ENCODE measurements at places on chromosomes 5 and 9.

DNA sequence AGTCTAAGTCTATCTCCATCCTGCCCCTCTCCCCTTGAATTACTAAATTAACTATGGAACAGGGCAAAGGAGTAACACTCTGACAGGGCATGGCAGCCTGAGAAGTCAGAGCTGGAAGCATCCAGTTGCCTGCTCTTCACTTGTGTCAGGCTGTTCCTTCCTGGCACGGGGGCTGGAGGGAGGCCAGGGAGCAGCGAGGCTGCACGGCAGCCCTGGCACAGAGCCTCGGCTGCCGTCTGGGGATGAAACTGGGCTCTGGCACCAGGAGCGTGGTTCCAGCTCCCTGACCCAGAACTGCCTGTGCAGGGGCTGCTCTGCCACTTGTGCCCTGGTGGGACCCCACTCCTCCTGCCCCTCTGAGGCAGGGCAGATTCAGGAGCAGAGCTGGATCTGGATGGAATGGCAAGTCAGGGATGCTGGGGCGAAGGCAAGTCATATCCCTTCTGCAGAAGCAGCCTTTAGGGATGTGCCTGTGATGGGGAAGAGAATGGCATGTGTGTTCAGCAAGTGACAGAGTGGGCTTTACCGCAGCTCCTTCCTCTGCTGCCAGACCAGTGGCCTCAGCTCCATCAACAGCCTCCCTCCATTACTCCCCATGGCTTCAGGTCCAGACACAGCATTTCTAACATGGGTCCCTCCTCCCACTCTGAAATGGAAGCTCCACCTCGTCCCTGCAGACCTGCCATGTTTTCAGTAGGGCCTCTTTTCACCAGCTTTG, 42.2 kb upstream of the PDE8B start:
- DNase-seq: peak; percentile 84

- no peak for DNase-seq
Measured at GRCh38 chr5:178440181-178440580, 150.0 kb downstream of the COL23A1 start.

DNA sequence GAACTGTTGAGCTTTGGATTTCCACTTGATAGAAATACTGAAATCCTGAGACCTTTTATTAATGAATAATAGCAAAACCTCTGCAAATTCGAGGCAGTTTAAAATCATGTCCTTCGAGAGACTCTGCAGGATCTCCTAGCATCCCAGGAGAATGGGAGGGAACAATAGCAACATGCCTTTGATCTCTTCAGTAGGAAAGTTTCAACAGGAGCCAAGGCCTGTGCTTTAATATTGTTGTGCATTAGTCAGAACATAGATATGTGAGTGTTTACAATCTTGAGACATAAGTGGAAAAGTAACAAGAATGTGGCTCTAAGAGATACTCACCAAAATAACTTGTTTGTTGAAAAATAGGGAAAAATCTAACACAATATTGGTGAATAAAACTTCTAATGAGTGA, 83.3 kb upstream of the LHFPL2 start:
- DNase-seq: no peak

- no peak for DNase-seq
Measured at GRCh38 chr9:130669965-130670364, 5.6 kb downstream of the PRDM12 start.

- DNase-seq: no peak
Measured at GRCh38 chr9:84190411-84190810, 150.1 kb downstream of the SLC28A3 start.

- DNase-seq: no peak
Measured at GRCh38 chr5:103249068-103249467, 9.5 kb upstream of the MACIR start.

- DNase-seq: peak; percentile 35
Measured at GRCh38 chr9:93301911-93302541, 118.1 kb downstream of the WNK2 start.

GRCh38 chr5:35819026-35819425, 37.7 kb upstream of the IL7R start:
- DNase-seq: no peak

DNA sequence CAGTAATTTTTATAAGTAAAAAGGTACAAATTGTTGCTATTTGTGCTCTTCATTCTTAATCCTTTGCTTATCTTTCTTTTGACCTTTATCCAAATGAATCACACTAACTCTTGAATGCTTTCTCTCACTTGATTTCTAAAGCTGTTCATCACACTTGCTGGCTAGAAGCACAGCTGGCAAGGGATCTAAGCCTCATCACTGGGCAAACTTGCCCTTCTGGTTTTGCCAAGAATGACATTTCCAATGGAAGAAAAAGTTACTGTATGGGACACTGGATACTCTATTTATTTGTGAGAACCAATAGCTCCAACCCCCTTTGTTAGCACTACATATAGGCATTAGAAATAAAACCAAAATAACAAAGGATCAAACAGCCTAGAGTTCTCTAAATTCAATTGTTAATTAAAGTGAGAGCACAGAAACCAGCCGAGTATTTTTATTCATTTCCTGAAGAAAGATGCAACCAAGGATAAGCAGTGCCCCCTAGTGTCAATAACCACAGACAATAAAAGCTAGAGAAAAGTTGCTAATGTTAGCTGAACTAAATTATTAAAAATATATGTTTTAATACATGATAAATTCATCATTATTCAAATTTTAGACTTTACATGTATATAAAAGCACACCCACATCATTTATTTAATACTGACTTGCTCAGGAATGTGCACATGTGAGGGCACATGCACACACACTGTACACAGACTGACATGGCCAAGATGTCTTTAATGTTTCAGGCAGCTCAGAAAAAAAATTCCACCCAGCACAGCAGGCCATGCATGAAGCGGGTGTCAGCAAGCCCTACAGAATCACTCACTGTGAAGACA, 59.8 kb upstream of the POU5F2 start:
- no peak for DNase-seq

DNA sequence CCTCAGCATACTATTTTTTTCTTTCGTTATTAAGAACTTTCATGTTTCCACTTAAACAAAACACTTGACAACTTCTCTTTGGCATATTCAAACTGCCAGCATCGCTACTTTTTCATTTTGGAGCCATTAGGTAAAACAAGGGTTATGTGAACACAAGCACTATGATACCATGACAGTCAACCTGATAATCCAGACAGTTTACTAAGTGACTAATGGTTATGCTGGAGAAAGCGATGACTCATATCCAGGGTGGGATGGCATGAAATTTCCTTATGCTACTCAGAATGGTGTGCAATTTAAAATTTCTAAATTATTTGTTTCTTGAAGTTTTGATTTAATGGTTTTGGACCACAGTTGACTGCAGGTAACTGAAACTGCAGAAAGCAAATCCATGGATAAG, 29.9 kb upstream of the PRSS3 start:
- DNase-seq: no peak

GRCh38 chr9:77729177-77729576, 81.1 kb upstream of the GNA14 start:
- no peak for DNase-seq

DNA sequence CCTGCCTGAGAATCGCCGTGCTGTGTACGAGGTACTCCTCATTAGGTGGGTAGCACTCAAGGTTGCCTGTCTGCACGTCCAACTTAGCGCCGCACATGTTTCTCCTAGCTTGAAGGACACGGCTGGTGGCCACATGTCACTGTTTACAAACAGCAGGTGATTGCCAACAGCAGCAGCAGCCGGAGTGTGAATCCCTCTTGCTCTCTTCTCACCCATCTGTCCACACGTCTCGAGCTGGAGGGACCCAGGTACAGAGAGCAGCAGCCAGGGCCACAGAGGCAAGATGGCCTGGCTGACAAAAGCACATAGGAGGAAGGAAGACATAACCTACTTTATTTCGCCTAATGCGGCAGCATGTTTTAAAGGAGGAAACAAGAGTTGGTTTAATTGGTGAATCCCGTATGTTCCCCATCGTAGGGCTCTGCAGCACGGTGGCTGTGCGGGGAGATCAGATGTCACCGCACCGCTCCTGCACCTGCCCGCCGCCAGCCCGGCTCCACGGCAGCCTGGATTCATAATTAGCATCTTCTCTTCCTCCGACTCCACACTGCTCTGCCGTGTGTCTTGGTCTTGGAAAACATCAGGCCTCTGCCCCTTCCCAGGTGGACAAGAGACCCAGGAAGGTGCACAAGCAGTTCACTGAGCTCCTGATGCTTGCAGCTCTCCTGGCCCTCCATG, 201.6 kb upstream of the IRX1 start:
- no peak for DNase-seq

DNA sequence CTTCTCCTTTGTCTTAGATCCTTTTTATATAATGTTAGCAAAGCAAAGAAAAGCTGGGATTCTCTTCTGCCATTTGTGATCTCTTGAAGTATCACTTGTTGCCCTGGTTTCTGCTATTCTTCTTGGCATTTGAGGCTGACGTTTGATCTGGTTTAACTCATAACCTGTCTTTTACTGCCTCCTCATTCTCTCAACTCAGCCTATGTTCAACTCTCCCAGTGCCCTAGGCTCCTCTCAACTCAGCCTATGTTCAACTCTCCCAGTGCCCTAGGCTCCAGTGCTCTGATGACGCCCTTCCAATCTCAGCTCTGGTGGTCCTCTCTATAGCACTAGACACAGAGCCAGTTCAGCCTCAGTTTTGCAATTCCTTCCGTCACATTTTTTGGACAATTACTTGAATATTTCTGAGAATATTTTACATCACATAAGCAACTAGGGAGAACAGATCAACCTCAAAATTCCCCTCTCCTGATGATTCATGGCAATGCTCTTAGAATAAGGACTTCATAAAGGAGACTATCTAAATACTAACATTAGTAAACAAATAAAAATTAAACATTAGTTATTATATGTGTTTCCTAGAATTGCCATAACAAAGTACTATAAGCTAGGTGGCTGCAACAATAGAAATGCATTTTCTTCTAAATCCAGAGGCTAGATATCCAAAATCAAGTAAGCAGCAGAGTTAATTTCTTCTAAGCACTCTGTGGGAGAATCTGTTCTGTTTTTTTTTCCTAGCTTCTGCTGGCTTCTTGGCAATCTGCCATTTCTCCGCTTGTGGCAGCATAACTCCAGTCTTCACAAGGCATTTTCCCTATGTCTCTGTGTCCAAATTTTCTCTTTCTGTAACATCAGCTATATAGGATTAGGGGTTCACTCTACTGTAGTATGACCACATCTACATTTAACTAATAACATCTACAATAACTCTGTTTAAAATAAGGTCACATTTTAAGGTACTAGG, 662.1 kb upstream of the FTMT start:
- no peak for DNase-seq

DNA sequence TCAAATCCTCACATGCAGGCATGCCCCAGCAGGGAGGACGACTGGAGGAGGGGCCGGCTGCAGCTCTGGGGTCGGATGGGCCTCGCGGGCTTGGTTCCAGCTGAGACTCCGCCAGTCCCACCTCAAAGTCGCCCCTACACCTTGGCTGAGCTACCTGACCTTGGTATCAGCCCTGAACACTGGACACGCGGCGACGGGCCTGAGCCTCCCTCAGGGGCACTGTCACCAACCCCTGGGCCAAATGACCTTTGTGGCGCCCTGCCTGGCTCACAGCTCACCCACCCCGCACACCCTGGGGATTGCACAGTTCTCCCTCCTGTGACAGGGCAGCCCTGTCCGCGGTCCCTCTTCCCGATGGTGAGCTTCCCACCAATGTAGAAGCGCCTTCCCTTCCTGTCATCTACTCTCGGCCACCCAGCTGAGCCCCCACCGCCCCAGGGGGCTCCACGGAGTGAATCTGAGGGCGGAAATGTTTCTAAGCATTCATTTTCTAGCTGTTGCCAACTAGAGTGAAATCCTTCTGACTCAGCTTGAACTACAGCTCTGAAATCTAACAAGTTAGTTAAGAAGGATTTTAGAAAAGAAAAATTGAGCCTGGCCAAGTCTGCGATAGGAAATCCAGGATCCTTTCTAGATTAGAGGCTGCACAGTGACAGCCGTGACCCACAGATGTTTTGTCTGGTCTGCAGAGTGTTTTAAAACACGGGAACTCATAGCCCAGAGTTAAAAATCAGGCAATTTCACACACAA, 138.9 kb upstream of the PHYKPL start:
- DNase-seq: no peak

Measured in Right ventricle myocardium superior (tissue), 1 donor.